ENCODE measurements at places on chromosomes 7 and 10. TPM values are rescaled to one million over a fixed set of nuclear protein-coding genes. Genes with fewer than 3 reads are reported as not detected.

The AGMO gene
- 0.42 TPM for total RNA-seq

The CCDC3 gene
- 5.2 TPM for total RNA-seq

The FAM185A gene
- total RNA-seq, result 10.6 TPM

The ABCC2 gene
- 0.45 TPM for total RNA-seq

The TAF3 gene
- 6.4 TPM for total RNA-seq

The CYP3A5 gene
- total RNA-seq, result not detected

The ADAM12 gene
- 0.87 TPM for total RNA-seq

The FKBP9 gene
- 13.0 TPM for total RNA-seq

- no peak for DNase-seq
Observed at GRCh38 chr10:108696792-108697477, 1226.4 kb downstream of the XPNPEP1 start.

DNA sequence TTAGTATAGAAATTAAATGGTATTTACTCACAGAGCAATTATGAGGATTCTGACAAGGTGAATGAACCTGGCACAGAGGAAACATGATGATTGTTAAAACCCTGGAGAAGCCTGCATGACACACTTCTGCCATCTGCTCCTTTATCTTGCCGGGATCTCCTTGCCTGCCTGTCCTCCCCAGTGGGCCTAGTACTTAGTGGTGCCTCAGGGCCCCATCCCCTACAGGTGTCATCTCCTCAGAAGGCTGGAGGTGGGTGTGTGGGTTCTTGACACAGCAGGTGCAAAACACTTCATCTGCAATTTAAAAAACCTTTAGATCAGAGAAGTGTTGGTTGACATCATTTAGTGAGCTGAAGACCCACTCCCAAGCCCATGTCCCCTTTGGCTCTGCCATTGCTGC, 261.2 kb downstream of the ADRA2A start:
- DNase-seq, result no peak

- no peak for DNase-seq
Observed at GRCh38 chr7:69577221-69577620, 21.1 kb upstream of the AUTS2 start.

DNA sequence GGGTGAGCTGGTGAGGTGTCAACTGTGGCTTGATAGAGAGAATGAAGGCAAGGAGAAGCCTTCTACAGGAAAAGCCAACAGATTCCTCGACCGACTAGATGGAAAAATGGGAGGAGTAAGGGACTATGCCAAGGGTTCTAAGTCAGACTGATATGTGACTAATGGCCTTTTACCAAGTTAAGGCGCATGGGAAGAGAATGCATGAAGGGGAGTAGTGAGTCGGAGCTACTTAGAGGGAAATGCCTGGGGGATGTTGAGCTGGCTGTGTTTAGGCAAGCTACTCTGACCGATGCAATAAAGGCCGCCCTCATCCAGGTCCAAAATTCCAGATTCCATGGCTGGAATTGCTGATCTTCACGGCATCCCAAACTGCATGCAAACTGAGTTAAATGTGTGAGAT, 48.2 kb downstream of the APBB1IP start:
- no peak for DNase-seq

DNA sequence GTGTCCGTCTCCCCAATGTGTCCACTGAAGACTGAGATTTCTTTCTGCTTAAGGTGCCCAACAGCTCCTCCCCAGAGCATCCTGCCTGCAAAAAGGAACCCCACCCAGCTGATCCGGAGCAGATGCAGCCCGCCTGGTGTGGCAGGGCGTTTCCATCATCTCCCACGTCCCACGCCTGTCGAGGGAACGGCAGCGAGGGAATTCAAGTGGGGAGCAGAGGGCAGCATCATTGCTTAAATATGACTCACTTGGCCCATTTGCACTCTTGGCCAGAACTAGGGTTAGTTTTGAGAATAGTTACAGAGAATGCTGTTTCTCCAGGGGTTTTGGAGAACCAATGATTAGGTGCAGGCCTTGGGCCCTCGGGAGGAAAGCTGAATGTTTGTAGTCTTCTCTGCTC, 20.8 kb downstream of the VWA2 start:
- DNase-seq, result no peak

- no peak for DNase-seq
Observed at GRCh38 chr7:30323006-30323355, 38.6 kb downstream of the ZNRF2 start.

GRCh38 chr7:36430881-36431280, 41.2 kb downstream of the ANLN start:
- no peak for DNase-seq

DNA sequence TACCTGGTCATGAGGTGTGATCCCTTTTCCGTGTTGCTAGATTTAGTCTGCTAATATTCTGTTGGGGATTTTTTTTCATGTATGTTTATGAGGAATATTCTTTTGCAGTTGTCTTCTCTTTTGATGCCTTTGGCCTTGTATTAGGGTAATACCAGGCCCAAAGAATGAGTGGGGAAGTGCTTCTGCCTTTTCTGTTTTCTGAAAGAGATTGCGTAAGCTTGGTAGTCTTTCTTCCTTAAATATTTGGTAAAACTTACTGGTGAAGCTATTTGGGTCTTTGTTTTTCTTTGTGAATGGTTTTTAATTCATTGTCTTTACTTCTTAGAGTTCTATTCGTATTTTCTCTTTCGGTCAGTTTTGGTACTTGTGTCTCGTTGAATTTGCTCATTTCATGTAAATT, 51.1 kb downstream of the SHH start:
- no peak for DNase-seq

DNA sequence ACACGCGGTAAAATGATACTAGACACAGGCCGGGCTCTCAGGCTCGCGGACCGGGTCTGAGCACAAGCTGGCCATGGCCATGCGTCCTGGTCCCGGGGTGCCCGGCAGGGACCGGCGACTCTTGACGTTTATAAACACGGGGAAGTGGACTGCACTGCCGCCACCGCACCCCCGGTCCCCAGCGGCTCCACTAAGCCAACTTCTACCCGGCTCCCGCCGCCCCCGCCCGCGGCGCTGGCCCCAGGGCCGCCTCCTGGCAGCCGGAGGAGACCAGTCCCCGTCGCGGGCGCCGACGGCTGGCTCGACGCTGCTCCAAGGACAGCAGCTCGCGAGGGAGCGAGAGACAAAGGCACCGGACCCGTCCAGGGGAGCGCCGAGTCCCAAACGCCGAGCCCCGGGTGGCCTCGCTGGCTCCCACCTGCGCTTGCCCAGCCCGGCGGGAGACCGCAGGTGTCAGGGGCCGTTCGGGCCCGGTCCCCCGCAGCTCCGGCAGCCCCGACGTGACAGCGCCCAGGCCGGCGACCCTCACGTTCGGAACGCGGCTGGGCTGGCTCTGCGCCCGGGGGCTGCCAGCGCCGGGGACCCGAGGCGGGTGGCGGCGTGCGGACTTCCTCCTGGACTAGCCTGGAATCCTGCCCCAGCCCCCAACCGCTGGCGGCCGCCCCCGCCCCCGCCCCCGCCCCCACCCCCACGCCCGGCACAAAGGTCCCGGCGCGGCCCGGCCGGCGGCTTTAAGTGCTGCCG, 517 bp downstream of the ITGB1 start:
- peak; percentile 57 for DNase-seq

GRCh38 chr7:113625494-113626102, 293.2 kb downstream of the PPP1R3A start:
- no peak for DNase-seq

- DNase-seq, result no peak
Observed at GRCh38 chr10:119693262-119693957, 32.4 kb upstream of the INPP5F start.

Measured in GM23338 (cell line).